Thoracic aorta (tissue), 2 donors: ENCODE measurements at places on chromosomes 3 and 15.
A peak's percentile ranks its signal among the peaks of the same experiment; 100 is the strongest.

DNA sequence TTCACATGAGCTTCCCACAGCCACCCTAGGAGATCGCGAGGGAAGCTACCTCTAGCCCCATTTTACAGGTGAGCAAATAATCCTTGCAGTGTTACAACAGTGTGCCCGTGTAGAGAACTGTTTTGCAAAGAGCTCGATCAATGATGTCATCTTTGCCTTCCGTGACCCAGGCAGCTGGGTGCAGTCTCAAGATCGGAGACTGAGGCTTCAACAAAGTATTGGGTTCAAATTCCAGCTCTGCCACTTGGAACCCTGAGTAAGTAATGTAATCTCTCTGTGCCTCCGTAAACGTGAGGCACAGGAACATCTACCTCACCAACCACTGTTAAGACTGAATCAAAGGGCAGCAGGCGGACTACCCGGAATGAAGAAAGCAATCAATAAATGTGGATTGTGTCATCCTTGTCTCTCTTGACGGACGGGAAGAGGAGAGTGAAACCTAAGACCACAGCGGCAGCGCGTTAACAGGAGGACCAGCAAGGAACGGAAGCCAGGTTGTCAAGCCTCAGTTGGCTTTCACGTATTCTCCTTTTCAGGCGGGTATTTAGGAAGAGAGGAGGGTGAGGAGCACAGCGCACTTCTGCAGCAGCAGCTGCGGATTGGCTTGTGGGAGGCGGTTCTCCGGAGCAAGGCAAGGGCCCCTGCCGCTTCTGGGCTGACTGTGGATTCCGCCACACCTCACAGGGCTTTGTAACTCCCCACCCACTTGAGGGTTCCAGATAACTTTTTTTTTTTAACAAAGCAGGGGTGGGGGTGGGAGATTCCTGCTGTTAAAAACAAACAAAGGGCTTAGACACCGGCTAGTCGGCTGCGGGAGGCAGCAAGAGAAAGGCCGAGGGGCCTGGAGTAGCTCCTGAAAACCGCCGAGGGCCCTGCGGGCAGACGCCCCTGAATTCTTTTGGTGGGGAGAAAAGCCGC is 1.5 kb upstream of the SMAD3 start:
- no peak for DNase-seq

- no peak for DNase-seq
Observed at GRCh38 chr3:22089284-22089683, 338.3 kb upstream of the ZNF385D start.

DNA sequence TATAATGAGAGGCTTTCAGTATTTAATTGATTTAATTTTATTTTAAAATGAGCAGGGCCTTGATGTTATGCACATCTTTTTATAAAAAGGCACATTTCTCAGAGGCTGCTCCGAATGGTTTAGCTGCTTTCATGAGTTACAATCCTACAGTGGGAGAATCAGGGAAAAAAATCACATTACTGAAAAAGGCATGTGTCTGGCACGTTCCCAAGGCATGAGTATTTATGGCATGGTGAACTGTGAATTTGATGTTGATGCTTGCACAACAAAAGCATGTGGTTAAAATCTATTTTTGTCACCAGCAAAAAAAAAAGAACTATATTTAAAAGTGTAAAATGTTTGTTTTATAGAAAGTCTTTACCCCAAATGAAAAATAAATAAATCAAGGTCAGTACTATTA is 485.2 kb upstream of the ROBO2 start:
- no peak for DNase-seq

DNA sequence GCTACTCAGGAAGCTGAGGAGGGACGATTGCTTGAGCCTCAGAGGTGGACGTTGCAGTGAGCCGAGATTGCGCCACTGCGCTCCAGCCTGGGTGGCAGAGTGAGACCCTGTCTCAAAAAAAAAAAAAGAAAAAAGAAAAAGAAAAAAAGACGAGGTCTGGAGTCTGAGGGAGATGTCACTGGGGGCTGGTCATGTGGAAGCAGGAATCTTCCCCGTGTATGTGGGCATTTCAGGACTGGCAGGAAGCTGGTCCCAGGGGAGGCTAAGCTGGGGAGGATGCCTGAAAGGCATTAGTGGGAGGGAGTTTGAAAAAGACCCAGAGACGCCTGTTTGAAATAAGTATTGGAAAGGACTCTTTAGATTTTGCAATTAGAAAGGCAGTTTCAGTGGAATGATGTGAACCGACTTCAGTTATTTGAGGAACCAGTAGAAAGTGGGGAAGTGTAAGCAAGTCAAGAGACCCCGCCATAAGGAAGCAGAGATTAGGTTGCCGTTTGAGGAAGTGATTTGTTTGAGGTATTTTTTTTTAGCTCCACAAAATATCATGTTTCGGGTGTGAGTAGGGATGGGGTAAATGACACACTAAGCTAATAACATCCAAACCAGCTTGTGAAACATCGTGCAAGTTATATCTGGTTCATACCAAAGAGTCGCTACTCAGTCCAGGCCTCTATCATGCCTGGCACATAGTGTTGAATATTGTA is 55.5 kb downstream of the ST6GAL1 start:
- DNase-seq = no peak

DNA sequence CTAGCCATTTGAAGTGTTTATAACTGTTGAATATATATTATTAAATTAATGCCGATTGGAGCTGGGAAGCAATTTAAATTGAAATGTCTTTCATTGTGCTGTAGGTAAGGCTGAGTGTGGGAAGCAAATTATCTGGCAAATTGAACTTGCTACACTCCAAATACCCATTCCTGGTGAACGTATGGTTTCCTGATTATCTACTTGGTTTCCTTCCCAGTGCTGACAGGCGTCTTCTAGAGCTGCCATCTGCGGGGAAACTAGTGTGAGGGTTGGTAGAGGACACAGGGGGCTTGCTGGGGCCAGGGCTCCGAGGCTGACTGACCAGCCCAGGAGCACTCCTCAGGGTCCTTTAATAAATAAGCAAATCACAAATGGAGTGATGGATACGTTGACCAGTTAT is 581.4 kb upstream of the LMCD1 start:
- no peak for DNase-seq

GRCh38 chr3:32147509-32147908 is 41.1 kb downstream of the GPD1L start:
- DNase-seq = no peak

GRCh38 chr15:31325595-31326155 is 960 bp upstream of the KLF13 start:
- no peak for DNase-seq

DNA sequence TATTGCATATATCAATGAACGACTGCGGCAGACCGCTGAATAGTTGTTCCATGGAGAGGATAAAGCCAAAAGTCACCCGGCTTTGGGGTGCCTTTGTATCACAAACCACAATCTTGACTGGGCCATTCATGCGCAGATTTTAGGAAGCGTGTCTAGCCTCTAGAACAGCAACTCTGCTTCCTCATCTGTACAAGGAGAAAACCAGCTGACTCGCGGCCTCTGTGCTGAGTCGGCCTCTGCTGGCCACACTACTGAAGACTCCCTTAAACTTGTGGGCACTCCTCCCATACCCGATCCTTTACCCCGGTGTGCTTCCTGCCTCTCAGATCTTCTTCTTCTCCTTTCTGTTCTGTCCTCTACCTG is 872 bp downstream of the DLEC1 start:
- DNase-seq = no peak

DNA sequence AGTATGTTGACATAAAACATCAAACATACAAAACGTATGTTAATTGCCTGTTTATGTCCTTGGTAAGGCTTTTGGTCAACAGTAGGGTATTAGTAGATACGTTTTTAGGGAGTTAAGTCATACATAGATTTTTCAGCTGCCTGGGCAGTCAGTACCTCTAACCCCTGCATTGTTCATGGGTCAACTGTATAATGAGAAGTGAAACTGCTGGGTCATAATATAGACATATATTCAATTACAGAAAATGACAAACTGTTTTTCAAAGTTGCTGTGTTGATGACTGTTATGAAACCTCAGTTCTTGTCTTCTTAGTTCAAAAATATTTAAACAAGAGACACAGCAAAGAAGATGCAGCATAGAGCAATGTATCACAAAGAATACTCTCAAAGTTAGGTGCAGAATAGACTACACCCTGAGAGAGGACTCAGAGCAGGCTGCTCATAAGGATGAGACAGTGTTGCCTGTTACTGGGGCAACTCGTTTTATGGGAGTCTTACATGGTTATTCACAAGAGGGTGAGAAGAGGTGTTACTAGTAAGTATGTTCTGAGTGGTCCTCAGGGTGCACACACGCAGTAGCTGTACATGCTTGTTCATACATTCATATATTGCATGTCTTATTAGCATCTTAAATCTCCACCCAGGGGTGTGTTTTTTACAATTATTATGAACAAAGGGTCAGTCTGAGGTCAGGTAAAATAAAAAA is 53.1 kb upstream of the ADAMTS17 start:
- no peak for DNase-seq

- no peak for DNase-seq
Observed at GRCh38 chr15:63509056-63509954, 4.9 kb downstream of the USP3 start.

- DNase-seq = no peak
Observed at GRCh38 chr3:52004163-52004787, 8.6 kb upstream of the RPL29 start.

GRCh38 chr3:109275702-109276293 is 40.5 kb downstream of the DPPA2 start:
- no peak for DNase-seq

GRCh38 chr3:169256027-169256426 is 407.5 kb downstream of the MECOM start:
- DNase-seq = no peak

- no peak for DNase-seq
Observed at GRCh38 chr15:99445272-99445850, 120.4 kb upstream of the MEF2A start.

- no peak for DNase-seq
Observed at GRCh38 chr3:141863491-141863890, 13.0 kb upstream of the ATP1B3 start.

DNA sequence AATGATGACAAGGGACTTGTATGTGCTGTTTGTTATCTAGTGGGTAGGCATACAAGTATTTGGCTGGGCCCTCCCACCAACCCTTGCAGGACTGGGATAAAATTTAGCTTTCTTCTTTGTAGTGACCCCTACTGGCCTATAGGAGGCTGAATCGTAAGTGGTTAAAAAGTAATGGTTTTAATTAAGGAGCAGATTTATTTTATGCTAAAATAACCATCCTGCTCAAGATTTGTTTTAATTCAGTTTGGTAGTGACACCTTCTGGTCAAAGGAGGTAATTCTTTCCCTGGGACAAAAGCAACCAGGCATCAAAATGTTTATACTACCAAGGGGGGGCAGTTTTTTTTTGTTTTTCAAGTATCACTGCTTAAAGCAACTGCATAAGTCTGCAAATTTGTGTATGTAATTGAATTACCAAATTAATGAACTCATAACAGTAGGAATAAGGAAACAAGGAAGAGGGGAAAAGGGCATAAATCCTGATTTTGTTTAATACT is 70.7 kb downstream of the TOP2B start:
- DNase-seq = no peak

DNA sequence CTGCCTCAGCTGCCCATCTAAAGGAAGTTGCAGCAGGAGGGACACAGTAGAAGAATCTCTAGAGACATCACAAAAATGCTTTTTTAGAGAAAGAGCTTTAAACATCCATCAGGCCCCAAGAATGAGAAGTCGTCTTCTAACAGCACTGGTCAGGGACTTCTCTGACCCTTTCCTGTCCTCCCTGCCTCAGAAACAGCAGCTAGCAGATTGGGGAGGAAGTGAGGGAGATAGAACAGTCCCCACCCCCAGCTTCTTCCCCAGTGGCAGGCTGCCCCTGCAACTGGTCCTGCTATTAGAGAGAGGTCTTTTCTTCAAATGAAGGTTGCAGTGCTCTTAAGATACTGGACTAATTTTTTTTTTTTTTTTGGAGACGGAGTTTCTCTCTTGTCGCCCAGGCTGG is 55.1 kb downstream of the PDE8A start:
- no peak for DNase-seq

DNA sequence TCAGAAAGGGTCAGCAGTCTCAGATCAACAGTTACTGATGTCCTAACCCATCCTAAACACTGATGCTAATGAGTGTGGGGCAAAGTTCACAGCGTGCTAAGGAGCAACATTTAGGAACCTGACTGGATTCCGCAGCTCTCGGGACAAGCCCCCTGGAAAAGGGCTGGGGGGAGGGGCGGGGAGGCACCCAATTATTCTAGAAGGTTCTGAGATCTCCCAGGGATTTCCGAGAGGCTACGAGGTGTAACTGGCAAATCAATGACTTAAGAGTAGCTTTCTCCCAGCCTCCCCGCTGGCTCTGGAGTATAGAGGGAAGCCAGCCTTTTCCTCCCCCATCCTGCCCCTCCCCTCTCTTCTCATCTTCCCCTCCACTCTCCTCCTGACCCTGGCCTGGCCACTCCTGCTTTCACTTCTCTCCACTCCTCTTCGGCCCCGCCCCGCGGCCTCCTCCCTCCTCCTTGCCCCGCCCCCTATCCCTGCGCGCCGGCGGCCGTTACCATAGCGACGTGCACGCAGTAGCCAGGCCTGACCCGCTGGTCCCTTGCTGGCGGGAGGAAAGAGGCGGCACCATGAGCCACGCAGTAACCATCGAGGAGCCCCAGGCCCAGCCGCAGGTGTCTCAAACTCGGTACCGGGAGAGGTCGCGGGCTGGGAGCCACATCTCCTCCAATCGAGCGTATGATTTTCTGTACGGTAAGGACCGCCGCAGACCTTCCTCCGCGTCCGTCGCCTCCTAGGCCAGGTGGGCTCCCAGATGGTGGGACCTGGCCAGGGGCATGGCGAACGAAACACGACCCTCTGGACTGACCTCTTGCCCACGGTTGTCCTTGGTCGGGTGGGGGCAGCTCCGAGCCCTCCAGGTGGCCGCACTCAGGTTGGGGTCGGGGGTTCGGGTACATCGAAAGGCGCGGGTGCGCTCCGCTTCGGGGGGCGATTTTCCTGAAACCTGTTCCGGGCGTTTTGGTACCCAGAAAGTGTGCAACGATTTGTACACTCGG is at the start of gene CFAP91:
Gene CFAP91, plus strand, starts transcription at position 493 of the 998 bp plus-strand sequence. Its CDS starts 77 bp downstream, at position 570.
- peak; percentile 98 for DNase-seq

- no peak for DNase-seq
Observed at GRCh38 chr15:42121021-42121420, 26.7 kb upstream of the PLA2G4D start.

DNA sequence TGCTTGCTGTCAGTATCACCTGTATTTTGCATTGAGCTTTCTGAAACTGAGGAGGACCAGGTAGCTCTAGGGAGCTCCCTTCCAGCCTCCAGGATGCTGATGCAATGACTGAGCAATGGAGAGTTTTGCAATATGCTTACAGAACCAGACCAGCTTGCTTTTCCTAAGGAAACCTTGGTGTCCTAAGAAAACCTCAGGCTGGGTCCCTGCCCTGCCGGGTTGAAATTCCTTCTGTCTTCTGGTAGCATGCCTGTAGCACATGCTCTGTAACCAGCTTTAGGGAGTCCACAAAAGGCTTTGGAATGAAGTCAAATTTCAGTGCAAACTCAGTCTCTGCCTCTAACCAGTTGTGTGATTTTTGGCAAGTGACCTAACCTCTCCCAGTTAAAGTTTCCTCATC is 65.8 kb upstream of the GSK3B start:
- peak; percentile 48 for DNase-seq
